B cell (primary cell): ENCODE measurements at places on chromosomes 7 and 10. TPM values are rescaled to one million over a fixed set of nuclear protein-coding genes. Genes with fewer than 3 reads are reported as not detected.

SPDYE2B gene
- total RNA-seq, result not detected in 2 replicates

DNA sequence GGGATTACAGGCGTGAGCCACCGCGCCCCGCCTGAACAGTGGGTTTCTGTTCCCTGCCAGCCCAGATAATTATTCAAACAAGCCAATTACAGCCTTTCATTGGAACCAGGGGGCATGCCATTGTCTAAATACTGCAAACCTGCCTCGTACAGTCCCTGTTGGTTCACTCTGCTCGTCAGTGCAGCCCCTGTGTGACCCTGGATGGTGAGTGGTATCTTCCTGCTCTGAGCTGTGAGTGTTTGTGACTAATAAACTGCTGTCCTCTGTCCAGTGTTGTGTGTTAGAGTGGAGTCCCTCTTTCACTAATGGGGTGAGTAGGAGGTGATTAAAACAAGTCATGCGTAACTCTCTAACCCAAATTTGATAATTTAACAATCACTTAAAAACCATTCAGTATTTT, 176.5 kb upstream of the FAM3C start:
- no peak for DNase-seq

DNA sequence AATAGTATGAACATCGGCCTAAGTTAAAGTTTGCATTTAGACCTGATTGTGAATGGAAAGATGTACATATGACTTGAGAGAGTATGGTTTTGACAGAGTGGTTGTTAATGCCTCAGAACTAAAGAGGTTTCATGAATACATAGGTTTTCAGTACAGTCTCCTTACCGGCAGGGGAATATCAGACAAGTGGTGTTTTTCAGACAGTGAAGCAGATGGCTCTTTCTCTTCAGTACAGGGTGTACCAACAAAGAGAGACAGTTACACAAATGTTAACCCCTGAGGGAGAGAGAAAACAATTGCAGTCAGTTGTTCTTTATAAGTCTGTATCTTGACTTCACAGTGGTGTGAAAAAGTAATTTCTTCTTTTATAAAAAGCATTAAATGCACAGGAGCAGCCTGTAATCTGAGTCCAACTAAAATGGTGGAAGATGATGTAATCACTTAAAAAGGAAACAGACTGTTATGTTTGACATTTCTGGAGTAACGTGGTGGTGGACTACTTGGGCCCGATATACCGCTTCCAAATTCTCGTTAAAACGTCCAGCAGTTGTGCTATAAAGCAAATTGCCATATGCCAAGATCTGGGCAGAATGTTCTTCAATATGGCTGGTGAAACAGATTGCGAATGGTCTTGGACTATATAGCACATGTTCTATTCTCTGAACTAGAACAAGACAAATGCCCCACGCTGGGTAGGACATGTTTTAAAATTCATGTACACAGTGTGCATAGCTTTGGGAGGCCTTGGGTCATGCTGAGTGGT, 69.2 kb downstream of the SDK1 start:
- DNase-seq, result no peak

DNA sequence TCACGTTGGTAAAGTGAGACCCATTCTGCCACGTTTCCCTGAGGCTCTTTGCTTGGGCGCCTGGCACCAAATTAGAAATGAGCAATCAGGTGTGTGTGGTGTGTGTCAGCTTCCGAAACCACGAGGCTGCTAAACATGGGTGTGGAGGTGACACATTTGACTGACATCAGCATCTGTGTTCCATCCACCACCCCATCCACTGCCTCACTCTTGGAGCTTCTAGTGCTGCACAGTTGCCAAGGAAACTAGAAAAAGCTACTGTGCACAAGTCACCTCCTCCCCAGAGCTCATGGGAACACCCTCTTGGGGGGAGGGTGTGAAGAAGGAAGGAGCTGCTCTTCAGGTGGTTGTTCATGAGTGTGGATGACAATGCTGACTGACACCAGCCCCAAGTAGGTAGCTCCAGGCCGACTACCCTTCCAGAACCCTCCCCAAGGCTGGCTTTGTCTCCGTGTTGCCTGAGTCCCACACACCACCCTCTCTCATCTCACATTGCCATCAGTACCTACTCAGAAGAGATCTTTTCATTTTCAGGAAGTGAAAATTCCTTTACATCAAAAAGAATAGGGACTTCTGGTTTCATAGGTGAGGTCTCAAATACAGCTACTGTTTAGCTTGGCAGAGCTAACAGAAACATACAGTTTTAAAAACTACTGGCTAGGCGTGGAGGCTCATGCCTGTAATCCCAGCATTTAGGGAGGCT, 152.2 kb downstream of the TMEM178B start:
- DNase-seq, result no peak

- no peak for DNase-seq
Measured at GRCh38 chr7:83155407-83155806, 7.3 kb downstream of the PCLO start.

DNA sequence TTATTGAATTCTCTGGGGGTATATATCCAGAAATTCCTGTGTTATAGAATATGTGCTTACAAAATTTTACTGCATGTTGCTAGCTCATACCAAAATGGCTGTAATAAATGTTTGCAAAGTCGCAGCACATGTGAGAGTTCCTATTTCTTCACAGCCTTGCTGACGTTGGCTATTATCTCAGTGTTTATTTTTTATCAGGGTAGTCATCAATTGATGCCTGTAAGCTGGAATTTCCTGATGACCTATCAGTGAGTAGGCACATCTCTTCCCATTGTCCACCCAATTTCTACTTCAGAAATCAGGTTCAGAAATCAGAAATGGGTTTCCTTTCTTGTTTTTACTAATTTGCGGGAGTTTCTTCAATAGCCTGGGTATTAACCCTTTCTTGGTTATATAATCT, 268.1 kb upstream of the FZD8 start:
- DNase-seq, result no peak
